CD4-positive, alpha-beta memory T cell (primary cell): ENCODE measurements at places on chromosomes 11 and 22.

DNA sequence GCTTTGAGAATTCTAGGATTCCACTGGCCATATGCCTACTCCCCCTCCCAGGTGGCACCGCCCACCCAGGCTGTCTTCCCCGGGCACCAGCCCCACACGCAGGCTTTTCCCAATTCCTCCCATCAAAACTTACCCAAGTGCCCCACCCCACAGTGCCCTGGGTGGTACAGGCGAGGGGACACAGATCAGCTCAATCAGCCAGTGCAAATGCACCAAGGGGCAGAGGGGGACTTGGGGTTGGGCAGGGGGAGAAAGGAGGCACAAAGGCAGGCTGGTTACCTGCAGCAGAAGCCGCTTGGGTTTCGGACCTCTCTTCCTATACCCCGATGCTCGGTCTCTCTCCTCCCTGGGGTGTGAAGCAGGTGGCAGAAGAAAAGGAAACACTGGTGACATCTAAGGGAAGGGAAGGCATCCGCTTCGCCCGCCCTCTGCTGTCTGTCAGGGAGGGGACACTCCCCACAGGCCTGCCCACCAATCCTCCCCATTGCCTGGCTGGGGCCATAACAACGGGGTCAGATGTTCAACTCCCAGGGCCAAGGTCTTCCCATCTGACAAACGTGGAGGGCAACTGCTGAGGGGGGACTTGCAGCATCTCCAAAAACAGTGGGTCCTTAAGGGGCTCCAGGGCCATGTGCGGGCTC lies 14.0 kb downstream of the CBX7 start:
- no peak for DNase-seq

DNA sequence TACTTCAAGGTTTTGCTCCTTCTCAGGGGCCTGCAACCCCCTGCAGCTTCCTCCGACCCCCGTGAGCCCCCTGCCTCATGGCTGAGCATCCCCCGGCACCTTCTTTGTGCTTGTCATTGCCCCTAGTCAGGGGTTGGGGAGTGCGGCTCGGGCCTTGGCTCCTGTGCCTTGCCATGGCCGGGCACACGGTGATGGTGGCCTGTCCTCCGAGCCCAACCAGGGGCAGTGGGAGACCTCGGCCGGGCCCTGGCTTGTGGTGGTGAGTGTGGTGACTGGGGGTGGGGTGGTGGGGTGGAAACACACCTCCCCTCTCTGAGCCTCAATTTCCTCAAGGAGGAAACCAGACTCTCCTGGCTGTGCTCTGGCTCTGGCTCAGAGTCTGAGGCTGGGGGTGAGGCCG lies 1.5 kb upstream of the MRGPRG start:
- no peak for DNase-seq

GRCh38 chr22:37564111-37564711 lies 3.9 kb downstream of the CDC42EP1 start:
- no peak for DNase-seq

DNA sequence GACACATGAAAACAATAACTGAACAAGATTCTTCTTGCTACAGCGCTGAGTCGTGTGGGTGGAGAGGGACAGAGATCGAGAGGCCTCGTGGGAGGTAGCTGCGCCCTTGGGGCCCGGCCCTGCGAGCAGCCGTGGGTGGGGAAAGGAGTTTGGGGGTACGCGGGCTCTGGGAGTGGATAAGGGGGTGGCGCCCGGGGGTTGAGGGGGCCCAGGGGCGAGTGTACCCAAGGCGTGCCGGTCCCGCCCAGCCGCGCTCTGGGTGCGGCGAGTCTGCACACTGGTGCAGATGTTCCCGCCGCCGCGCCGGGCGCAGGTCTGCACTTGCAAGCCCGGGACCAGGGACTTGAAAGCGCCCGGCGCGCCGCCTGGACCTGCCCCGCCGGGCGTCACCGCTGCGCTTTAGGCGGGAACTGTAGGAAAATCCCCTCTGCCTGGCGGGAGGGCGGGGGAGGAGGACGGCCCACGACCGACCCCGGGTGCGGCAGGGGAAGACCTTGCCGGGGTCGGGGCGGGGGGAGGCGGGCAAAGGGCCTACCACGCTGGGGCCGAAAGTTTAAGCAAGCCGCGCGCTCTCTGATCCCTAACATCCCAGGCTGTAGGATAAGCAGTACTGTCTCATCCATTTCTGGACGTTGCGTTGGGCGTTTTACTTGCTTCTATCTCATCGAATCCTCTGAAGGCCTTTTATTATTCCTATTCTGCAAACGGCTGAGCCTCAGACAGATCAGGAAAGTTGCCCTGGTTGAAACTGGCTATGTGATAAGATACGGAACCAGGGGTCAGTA lies 1.4 kb upstream of the KREMEN1 start:
- no peak for DNase-seq

DNA sequence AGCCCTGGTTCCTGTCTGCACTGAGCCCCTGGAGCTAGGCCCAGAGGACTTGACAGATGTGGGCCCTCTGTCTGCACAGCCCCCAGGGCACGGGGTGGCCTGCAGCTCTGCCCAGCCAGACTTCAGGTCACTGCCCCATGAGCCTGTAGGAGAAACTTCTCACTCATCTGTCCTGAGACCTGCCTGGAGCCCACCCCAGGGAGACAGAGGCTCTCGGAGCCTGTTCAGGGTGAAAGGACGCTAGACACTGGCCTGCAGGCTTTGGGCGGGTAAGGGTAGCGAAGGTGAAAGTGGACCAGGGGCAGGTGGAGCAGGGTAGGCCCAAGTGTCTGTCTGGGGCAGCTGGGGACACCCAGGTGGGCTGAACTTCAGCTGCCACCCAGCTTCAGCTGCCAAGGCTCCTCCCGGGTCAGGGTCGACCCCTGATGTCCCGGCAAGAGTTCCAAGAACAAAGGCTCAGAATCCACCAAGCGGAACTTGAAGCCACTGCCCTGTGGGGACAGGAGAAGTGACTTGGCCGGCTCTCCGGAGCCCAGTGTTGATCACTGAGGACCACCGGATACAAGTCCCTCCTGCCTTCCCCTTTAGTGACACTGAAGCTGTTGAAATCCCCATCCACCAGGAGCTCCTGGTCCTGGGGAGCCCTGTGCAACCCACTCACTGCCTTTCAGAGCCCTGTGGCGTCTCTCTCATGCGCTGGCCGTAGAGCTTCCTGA lies 90.3 kb downstream of the KCNQ1 start:
- DNase-seq = no peak

DNA sequence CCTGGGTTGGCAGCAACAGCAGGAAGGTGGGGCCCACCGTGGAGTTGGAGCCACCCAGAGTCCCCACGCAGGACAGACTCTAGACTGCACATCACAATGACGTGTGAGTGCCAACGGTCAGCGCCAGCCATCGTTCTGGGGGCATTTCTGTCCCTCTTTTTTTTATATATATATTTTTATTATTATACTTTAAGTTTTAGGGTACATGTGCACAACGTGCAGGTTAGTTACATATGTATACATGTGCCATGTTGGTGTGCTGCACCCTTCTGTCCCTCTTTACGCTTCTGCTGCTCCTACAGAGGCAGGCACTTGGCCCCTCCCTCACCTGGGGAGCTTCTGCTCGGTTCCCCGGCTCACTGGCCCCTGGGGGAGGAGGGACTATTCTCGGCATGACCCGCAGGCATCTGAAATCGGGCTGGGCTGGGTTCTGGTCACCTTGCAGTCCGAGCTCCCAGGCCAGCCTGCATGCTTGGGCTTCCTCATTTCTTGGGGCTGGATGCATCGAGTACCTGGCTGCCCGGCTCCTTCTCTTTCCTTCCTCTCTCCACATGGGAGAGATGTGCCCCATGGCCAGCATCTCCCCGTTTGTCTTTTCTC lies 787.4 kb downstream of the TBC1D22A start:
- DNase-seq = no peak

GRCh38 chr11:97289823-97290222 lies 900.0 kb downstream of the JRKL start:
- DNase-seq = no peak

GRCh38 chr11:71211631-71212030 lies 40.7 kb downstream of the SHANK2 start:
- no peak for DNase-seq

DNA sequence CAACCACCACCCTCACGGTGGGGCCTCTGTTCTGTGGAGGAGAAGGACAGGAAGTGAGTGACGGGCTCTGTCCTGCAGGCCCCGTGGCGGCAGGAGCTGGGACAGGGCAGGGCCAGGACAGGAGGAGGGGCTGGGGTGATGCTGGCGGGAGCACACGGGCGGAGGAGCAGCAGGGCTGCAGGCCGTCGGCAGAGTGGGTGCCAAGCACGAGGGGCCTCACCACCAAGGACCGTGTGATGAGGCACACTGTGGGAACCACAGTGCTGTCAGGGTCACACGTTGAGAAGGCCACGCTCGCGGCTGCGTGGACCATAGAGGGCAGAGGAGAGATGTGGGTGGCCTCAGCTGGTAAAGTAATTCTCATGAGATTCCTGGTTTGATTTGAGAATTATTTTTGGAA lies 8.5 kb downstream of the SCO2 start:
- no peak for DNase-seq

GRCh38 chr11:35223991-35224390 lies 85.0 kb downstream of the CD44 start:
- no peak for DNase-seq

- no peak for DNase-seq
These were observed 255.1 kb downstream of the DCDC1 start for GRCh38 chr11:31114442-31114841.

- peak; percentile 57 for DNase-seq
These were observed 2.3 kb downstream of the IL2RB start for GRCh38 chr22:37147186-37147990.

GRCh38 chr22:44348971-44349560 lies 36.3 kb upstream of the SHISAL1 start:
- no peak for DNase-seq

DNA sequence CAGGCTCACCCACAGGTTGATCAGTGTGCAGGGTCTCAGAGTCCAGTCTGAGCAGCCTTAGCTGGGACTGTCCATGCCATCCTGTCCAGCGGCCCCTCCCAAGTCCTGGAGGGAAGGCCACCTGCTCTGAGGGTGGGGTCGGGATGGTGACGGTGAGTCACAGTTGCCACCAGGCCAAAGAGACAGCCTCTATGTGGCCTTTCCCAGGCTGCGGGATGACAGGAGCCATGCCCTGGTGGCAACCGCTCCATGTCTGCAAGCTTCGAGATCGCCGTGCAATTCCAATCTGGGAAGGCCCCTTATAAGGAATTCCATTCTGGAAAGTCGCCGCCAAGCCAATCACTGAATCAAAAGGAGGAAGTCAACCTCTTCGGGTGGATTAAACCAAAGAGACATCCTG lies 47.5 kb downstream of the RTL6 start:
- no peak for DNase-seq

- DNase-seq = no peak
These were observed 21.0 kb upstream of the RAB30 start for GRCh38 chr11:83092488-83093384.
